ENCODE measurements at places on chromosomes 16 and 17. TPM values are rescaled to one million over a fixed set of nuclear protein-coding genes. Genes with fewer than 3 reads are reported as not detected.

TNFSF13 gene
- 31.6 TPM for total RNA-seq

SLC52A1 gene
- total RNA-seq, result 0.58 TPM

HBZ gene
- total RNA-seq, result not detected

KRT222 gene
- total RNA-seq, result 3.5 TPM

DUS2 gene
- 31.7 TPM for total RNA-seq

STARD3 gene
- total RNA-seq, result 98.7 TPM

DNA sequence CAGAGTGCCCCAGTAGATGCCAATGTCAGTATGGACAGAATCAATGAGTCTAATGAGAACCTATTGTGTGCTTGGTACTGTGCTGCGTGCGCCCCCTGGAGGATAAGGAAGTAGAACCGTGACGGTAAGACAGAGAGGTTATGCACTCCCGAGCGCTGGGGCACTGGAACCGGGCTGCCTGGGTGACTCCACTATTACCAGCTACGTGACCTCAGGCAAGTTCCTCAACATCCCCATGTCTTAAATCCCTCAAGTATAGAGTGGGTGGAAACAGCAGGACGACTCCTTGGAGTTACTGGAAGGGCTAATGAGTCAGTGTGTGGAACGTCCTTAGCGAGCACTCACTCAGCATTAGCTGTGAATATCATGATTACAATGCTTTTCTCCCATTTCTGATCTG, 16.2 kb downstream of the CHST4 start:
- H3K4me3 ChIP-seq, result no peak overlapping the region
- H3K4me1 ChIP-seq, result peaks cover 8% of the 10 kb centered on the region

- H3K36me3 ChIP-seq, result no peaks in the 10 kb centered on the region
- H3K4me1 ChIP-seq, result peaks cover 8% of the 10 kb centered on the region
- H3K27ac ChIP-seq, result no peak overlapping the region
- H3K27me3 ChIP-seq, result no peaks in the 10 kb centered on the region
Measured at GRCh38 chr16:49590166-49590871, 216.7 kb downstream of the C16orf78 start.

GRCh38 chr16:89173174-89173921, 1.8 kb downstream of the CDH15 start:
- peak overlapping the region; percentile 49 for H3K27ac ChIP-seq
- H3K36me3 ChIP-seq, result no peaks in the 10 kb centered on the region
- DNase-seq, result no peak
- no peak overlapping the region for H3K4me3 ChIP-seq
- peaks cover 32% of the 10 kb centered on the region for H3K27me3 ChIP-seq

DNA sequence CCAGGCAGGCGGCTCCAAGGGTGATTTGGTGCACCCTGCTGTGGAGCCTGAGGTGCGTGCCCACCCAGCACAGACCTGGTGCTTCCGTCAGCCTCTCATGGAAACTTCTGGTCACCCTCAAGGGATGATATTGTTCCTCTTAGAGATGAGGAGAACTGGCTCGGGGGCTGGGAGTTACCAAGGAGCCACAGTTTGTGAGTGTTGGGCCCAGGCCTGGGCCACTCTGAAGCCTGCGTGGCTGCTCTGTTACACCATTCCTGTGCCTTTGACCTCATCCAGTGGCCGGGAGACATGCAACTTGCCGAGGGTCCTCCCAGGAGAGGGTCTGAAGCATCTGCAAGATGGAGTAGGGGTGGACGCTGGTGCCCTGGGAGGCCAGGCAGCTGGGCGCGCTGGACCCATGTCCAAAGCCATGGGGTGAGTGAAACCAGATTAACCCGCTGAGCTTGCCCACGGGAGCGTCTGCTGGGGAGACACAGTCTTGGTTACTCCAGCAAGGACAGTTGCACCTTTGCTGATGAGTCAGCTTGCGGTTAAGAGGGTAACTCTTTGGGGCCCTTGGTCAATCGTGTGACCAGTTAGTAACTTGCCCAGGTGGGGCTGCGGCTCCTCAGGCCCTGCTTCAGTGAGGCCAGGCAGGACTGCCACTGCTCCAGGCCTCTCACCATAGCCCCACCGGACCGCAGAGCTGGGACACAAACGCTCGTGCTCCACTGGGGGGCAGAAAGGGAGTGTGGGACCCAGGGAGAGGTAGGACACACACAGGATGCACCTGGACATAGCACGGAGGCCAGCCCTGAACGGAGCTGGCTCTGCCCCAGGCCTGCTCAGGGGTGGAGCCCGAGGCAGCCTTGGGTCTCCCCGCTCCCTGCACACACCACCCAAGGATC, 7.5 kb downstream of the C16orf90 start:
- H3K4me3 ChIP-seq, result no peak overlapping the region
- no peak overlapping the region for H3K27ac ChIP-seq
- peaks cover 12% of the 10 kb centered on the region for H3K4me1 ChIP-seq
- DNase-seq, result no peak
- peaks cover 42% of the 10 kb centered on the region for H3K36me3 ChIP-seq
- H3K27me3 ChIP-seq, result no peaks in the 10 kb centered on the region

GRCh38 chr17:8101721-8102120, 14.2 kb upstream of the ALOX12B start:
- no peaks in the 10 kb centered on the region for H3K4me1 ChIP-seq
- H3K4me3 ChIP-seq, result no peak overlapping the region
- H3K27me3 ChIP-seq, result no peaks in the 10 kb centered on the region
- H3K36me3 ChIP-seq, result no peaks in the 10 kb centered on the region

GRCh38 chr16:85104147-85104546, 8.1 kb downstream of the CIBAR2 start:
- no peaks in the 10 kb centered on the region for H3K27me3 ChIP-seq
- peaks cover 36% of the 10 kb centered on the region for H3K4me1 ChIP-seq

DNA sequence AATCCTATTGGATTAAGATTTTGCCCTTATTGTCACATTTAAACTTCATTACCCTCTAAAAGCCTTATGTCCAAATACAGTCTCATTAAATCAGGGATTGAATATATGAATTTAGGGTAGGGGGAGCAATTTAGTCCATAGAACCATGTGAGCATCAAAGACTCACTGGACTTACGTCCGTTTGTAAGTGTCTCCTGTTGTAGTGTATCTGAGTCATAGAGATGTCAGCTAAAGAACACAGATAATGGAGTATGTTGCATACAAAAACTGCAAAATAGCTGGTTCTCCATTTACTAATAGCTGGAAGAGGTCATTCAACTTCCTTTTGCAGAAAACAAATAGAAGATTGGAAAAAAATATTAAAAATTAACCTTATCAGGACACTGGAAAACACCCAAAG, 599.1 kb upstream of the SOX9 start:
- H3K36me3 ChIP-seq, result no peaks in the 10 kb centered on the region
- H3K4me3 ChIP-seq, result no peak overlapping the region
- DNase-seq, result no peak
- no peaks in the 10 kb centered on the region for H3K4me1 ChIP-seq
- H3K27me3 ChIP-seq, result no peaks in the 10 kb centered on the region
- H3K27ac ChIP-seq, result no peak overlapping the region

GRCh38 chr16:49763826-49764225, 92.1 kb downstream of the ZNF423 start:
- no peaks in the 10 kb centered on the region for H3K4me1 ChIP-seq
- no peak for DNase-seq
- H3K36me3 ChIP-seq, result no peaks in the 10 kb centered on the region
- no peak overlapping the region for H3K27ac ChIP-seq
- no peak overlapping the region for H3K4me3 ChIP-seq

GRCh38 chr16:82993926-82994325, 367.2 kb downstream of the CDH13 start:
- DNase-seq, result no peak
- H3K27ac ChIP-seq, result no peak overlapping the region
- H3K27me3 ChIP-seq, result no peaks in the 10 kb centered on the region
